ENCODE measurements at places on chromosomes 5 and 9. TPM values are rescaled to one million over a fixed set of nuclear protein-coding genes. Genes with fewer than 3 reads are reported as not detected.

Gene RGS3
- 25.4 TPM for total RNA-seq

Gene GALNT10
- 62.2 TPM for total RNA-seq

Gene ANKH
- 23.1 TPM for total RNA-seq

Gene FAM221B
- total RNA-seq: not detected

Gene LOX
- 1.3 TPM for total RNA-seq

Gene PCDHB8
- 0.32 TPM for total RNA-seq

Gene BARHL1
- total RNA-seq: not detected

Gene FLT4
- total RNA-seq: 3.1 TPM

Gene IRX1
- total RNA-seq: not detected

Gene SPATA31D4
- total RNA-seq: not detected

Gene STPG3
- not detected for total RNA-seq

Gene AQP7
- 0.47 TPM for total RNA-seq

Gene CNTNAP3
- total RNA-seq: 7.3 TPM

Gene TCF7
- total RNA-seq: 15.3 TPM

Gene SHC3
- 0.32 TPM for total RNA-seq

Gene DMRTA1
- total RNA-seq: 0.73 TPM

Gene ARL15
- total RNA-seq: 3.5 TPM

Gene RASEF
- 9.2 TPM for total RNA-seq

Gene SLCO6A1
- not detected for total RNA-seq
